ENCODE measurements at places on chromosomes 16 and 17.

DNA sequence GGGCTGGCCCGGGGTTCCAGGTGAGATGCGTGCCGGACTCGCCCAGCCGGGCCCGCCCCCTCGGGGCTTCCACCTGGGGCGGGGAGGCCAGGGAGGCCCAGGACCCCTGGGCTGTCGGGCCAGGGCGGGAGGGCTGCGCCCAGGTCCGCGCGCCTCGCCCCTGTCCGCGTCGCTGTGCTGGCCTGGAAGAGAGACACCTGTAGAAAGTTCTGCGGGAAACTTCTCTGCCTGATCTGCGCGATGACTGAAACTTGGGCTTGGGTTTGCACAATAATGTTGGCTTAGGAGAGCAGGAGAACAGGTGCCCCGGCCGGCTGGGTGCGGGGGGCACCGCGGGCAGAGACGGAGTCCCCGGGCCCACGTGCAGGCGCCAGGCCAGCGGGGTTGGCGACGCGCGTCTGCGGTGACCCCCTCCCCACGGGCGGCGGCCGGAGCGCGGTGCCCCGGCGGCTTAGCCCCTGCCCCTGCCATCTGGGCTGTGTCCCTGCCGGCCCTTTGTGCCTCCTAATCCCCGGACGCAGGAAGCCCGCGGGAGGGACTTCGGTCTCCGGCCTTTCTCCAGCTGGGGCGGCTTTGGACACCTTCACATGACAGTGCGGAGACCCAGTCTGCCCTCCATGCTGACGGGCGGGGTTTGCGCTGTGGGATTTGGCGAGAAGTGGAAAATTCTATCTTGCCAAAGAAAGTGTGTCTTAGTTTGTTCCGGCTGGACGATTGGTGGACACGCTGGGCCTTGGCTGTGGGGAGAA is 483 bp downstream of the LLGL2 start:
- DNase-seq = no peak

DNA sequence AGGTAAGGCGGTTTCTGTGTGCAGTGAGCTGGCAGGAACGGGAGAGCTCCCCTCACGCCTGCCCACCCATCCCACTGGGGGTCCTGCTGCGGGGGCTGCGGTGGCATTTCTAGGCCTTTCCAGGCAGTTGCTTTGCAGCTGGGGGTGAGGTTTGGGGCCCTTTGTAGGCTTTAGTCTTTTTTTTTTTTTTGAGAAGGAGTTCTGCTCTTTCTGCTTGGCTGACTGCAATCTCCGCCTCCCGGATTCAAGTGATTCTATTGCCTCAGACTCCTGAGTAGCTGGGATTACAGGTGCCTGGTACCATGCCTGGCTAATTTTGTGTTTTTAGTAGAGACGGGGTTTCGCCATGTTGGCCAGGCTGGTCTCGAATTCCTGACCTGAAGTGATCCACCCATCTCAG is 11.1 kb downstream of the TSC2 start:
- DNase-seq = no peak

DNA sequence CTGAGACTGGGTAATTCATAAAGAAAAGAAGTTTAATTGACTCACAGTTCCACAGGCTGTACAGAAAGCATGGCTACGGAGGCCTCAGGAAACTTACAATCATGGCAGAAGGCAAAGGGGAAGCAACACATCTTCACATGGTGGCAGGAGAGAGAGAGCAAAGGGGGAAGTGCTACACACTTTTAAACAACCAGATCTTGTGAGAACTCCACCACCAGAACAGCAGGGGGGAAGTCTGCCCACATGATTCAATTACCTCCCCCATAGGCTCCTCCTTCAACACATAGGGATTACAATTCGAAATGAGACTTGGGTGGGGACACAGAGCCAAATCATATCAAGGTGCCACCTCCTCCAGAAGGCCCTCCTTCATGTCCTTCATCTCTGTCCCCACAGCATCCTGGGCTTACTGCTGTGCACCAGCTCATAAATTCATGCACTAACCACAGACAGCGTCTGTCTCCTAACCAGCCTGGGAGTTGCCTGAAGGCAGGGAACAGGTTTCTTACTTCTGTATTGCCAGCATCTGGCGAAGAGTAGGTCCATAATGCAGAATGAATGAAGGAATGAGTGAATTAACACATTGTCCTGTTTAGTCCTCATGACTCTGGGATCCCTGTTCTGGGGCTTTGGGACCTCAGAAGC is 74.4 kb downstream of the WSB1 start:
- no peak for DNase-seq

DNA sequence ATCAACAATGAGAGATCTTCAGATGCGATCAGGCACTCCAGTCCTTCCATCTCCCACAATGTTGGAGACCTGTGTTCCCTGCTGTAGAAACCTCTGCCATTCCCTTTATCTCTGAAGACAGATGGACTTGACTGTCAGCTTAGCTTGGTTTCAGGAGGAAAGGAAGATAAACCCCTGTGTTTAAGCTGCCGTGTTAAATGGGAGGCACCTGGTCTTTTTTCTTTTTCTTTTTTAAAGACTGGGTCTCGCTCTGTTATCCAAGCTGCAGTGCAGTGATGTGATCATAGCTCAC is 63.1 kb downstream of the USP22 start:
- no peak for DNase-seq

GRCh38 chr17:30961209-30962188 is 9.3 kb upstream of the RNF135 start:
- no peak for DNase-seq
